ENCODE measurements at places on chromosomes 12 and 14.

GRCh38 chr12:108833355-108833733 is 24.0 kb downstream of the SSH1 start:
- DNase-seq = no peak

DNA sequence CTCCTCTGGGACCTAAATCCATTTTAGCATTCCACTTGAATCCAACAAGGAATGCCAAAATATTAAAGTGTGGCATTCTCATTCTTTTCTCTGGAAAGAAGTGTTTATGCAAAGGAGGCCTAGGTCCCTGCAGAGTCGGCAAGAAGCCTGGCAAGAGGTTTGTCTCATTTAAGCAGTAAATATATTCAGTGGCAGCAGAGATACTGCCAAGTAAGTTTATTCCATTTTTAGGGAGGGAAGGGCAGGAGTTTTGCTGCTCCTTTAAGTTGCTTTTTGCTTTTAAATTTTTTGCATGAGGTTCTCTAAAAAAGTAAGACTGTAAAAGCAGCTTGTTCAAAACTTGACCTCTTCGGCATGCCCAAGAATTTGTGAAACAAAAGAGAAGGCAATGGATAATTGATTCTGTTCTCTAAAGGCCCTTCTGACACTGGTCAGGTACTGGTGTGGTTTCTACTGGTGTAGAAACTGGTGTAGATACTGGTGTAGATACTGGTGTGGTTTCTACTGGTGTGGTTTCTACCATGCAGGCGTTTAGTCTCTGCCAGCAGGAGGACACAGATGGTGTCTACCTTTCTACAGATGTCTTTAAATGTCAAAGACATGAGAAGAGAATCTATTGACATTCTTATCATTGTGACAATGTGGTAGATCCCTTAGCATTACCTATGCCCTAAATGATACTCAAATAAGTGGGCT is 107.3 kb downstream of the SAMD4A start:
- DNase-seq = no peak

DNA sequence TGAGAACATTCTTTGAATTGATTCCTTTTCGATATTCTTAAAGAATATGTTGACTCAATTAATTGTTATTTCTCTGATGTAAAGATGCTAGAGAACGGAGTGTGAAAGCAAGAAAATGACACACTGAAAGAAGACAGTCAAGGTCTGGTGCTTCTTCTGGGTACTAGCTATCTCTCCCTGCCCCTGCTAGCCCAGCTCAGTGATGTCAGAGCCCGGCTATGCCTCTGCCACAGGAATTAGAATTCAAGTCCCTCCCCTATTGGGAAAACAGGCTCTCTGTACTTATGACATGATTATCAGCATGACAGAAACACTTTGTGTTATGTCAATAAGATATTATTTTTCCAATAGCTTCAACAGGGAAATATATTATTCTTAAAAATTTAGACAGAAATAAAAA is 252.4 kb downstream of the KCNC2 start:
- DNase-seq = no peak

DNA sequence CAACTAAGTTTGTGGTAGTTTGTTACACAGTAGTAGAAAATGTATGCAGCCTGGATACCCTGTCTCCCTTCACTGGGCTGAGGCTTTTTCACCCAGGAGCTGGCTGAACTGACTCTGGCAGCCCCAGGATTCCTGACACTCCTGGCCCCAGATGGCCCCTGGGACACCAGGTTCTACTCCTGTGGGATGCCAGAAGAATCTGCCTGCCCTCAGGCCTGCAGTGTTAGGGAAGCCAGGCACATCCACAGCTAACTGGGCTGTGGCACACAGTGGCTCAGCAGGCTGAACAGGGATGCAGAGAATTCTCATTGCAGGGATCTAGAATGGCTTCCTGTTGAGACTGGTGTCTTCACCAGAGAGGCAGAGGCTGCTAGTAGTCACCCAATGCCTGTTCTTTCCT is 8.5 kb downstream of the IFI27 start:
- DNase-seq = no peak

GRCh38 chr12:87365423-87365822 is 663.8 kb downstream of the C12orf50 start:
- DNase-seq = no peak

DNA sequence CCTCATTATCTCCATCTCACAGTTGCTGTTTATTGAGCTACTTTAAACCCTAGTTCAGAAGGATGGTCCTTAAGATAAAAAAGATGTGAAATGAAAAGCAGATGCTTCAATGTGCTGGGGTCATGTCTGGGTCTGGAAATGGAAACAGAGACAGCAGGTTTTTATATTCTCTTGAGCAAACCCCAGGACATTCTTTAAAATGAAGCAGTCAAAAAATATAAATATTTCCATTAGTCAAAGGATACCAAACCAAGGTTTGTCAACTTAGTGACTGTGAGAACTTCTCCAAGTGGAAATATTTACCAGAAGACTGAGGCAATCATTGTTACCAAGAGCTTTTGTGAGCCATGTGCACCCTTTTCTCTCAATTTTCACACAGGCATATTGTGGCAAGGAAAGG is 102.5 kb upstream of the DIO2 start:
- DNase-seq = no peak

GRCh38 chr14:33941718-33942117 is 9.2 kb downstream of the EGLN3 start:
- no peak for DNase-seq

- no peak for DNase-seq
Measured at GRCh38 chr12:100795800-100796179, 1.2 kb downstream of the ANO4 start.

DNA sequence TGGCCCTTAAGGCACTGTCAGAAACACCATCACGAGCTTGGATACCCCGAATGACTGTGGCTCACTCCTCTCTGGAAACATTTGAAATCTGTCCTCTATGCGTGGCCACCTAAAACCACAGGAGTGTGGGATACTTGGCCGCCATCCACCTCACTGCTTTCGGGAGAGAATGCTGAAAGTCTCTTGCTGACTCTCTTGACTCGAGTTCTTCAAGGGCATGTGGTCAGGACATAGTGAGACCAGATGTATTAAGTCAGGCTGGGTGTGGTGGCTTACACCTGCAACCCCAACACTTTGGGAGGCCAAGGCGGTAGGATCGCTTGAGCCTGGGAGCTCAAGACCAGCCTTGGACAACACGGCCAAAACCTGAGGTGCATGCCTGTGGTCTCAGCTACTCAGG is 174.7 kb upstream of the ALG10B start:
- no peak for DNase-seq

GRCh38 chr12:75699728-75700496 is 188.5 kb upstream of the KRR1 start:
- no peak for DNase-seq

- DNase-seq = no peak
Measured at GRCh38 chr14:70755655-70756054, 53.7 kb downstream of the MAP3K9 start.

DNA sequence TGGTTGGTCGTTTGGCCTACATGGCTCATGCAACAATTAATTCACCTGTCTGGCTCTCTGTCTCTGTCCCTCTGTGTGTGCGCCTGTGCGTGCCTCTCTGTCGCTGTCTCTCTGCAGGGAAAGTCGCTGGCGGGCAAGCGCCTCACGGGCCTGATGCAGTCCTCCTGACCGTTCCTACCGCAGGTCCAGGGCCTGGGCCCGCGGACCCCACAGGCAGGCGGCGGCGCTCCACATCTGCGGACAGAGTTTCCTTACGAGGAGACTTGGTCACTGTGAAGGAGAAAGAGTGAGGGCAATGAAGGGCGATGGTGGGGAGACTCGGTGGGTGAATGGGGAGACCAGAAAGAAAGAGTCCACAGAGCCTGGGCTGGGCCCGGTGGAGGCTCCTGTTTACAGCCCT is 331.6 kb downstream of the DPF3 start:
- no peak for DNase-seq

DNA sequence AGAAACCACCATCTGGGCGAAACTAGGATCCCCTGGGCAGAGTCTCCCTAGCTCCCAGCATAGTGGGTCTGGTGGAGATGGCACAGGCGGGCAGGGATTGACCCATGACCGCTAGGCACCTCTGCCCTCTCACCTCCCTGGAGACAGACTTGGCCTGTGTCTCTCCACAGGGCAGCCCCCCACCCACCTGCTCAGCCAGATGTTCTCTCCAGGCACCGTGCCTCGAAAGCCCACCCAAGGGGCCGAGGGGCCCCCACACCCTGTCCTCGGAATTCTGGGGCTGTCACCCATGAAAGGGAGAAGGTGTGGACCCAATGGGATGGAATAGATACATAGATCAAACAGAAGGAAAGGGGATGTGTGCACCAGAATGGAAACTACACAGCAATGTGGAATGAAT is 229.1 kb upstream of the RTL1 start:
- DNase-seq = no peak

GRCh38 chr12:42666671-42667243 is 77.2 kb upstream of the PRICKLE1 start:
- DNase-seq = no peak

GRCh38 chr12:105600911-105601545 is 270.5 kb downstream of the C12orf75 start:
- DNase-seq = no peak

- no peak for DNase-seq
Measured at GRCh38 chr14:102492531-102492910, 17.1 kb downstream of the ANKRD9 start.

DNA sequence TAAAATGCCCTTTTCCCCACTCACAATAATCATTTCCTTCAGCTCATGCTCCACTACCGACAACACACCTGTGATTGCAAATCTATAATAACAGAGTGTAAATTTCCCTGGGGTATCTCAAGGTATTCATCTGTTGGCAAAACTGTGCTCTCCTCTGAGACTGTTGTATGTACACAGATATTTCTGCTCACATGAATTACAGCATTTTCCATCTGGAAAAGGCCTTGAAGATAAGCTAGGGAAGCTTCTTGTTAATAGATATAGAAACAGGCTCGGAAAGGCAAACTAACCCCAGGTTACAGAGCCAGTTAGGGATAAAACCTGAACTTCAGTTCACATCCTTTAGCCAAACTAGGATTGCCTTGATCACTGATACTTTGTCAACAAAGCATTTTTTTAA is 210.4 kb upstream of the KRR1 start:
- no peak for DNase-seq

DNA sequence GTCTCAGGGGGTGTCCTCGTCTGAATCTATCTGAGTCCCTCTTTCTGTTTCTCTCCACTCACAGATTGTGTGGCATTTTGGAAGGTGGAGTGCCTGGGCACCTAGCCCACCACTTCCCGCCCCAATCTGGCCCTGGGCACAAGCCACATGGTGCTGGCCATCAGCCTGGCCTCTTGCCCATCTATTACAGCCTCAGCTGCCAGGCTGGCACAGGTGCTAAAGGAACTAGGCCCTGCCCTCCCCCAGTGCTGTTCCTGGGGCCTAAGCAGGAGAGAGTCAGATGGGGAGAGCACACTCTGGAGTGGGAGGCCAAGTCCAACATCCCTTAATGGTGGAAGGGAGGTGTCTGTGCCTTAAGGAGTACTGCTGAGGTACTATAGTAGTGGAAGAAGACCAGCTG is 8.3 kb upstream of the CALCOCO1 start:
- DNase-seq = no peak

- no peak for DNase-seq
Measured at GRCh38 chr12:46944088-46944487, 118.3 kb upstream of the SLC38A4 start.

- DNase-seq = no peak
Measured at GRCh38 chr12:120429368-120429767, 8.5 kb upstream of the COX6A1 start.

- DNase-seq = no peak
Measured at GRCh38 chr14:74599946-74600345, 12.1 kb downstream of the LTBP2 start.

- DNase-seq = no peak
Measured at GRCh38 chr12:7915661-7916403, 20.2 kb downstream of the SLC2A3 start.

DNA sequence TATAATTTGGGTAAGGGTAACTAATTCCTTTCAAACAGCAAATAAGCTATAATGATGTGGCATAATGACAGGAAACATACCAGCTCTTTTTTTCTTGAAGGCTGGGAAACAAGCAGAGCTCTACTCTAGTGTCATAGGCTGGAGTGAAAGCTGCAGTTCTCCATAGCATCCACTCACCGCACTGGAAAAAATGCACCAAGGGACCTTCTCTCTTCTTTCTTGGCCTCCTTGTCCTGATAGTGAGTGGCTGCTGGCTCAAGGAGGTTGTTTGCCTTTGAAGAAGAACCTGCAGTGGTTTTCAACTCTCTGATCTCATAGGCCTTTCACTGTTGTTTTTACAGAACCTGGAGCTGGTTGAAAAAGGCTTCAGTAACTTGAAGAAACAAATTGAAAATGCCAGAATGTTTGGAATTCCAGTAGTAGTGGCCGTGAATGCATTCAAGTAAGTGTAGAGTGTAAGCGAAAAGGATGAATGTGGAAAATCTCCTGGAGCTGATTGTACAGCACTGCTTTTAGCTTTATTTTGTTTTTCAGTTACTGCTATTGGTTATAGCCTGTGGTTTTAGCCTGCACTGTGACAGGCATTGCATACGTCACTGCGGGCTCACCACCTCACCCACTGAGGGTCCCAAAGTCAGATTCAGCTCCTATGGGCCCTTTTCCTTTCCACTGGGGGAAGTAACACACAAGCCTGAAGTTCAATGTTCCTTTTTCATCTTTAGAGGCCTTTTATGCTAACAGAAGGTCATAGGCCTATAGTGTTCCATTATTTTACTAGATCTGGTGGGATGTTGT is 17.2 kb upstream of the AKAP5 start:
- DNase-seq = no peak

DNA sequence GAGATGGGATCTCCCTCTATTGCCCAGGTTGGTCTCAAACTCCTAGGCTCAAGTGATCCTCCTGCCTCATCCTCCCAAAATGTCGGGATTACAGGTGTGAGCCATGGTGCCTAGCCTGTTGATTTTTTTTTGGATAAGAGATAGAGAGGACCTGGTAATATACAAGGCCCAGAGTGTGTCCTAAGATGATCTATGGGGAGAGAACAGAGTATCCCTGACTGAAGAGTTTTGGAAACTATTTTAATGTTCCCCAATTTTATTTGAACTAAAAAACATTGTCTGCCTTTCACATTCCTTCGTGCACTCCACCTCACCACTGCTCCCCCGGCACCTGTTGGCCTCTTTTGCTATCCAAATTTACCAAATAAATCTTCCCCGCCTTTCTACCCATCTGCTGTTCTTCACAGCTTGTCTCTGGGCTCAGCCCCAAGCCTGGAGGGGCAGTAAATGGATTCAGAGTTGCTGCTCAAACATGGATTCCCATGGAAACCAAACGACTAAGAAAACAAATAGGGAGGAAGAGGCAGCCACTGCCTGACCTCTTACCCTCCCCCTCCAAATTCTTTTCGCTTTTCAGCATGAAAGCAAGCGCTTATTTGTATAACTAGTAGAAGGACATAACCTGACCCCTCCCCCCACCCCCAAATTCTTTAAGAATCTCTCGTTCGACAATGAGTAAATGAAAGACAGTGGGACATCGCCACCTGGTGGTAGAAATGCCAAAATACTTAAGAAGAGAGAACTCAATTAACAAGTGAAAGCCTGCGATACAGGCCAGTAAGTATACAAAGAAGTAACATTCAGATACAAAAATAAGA is 22.6 kb downstream of the OR10G3 start:
- peak; percentile 70 for DNase-seq

- no peak for DNase-seq
Measured at GRCh38 chr12:2662524-2662923, 132.2 kb upstream of the FKBP4 start.

- no peak for DNase-seq
Measured at GRCh38 chr12:6198051-6198450, 2.1 kb upstream of the CD9 start.

Measured in BE2C (cell line).